ENCODE measurements at places on chromosomes 6 and 20.

DNA sequence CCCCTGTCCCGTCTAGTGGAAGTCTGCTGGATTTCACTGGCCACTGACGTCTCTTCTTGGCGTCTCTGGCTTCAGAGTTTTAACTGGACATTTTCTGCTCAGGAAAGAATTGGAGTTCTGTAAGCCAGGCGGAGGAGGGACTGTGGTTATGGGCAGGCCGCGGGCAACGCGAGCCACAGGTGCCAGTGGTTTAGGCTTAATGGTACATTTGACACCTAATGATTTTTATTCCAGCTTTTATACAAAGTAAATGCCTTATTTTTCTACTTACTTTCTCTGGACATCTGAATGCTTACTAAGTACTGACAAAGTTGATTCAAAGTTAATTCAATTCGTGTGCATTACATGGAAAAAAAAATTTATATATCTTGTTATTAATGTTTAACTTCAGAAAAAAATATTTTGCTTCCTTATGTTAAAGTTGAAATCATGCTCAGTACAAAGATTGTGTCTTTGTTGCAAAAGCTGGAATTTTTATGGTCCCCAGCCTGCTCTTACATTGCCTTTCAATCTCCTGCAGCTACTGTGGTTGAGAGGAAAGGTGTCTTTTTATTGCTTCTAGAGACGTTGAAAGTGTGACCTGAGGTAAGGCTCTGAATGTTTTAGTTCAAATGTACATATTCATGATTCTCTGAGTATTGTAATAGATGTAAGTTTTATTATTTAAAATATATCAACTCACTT, 231.0 kb downstream of the SMOC2 start:
- DNase-seq, result no peak

GRCh38 chr6:135062735-135063134, 8.1 kb upstream of the HBS1L start:
- no peak for DNase-seq

GRCh38 chr20:12270863-12271262, 353.2 kb downstream of the BTBD3 start:
- DNase-seq, result no peak

GRCh38 chr6:148501178-148501590, 158.5 kb downstream of the SASH1 start:
- no peak for DNase-seq

DNA sequence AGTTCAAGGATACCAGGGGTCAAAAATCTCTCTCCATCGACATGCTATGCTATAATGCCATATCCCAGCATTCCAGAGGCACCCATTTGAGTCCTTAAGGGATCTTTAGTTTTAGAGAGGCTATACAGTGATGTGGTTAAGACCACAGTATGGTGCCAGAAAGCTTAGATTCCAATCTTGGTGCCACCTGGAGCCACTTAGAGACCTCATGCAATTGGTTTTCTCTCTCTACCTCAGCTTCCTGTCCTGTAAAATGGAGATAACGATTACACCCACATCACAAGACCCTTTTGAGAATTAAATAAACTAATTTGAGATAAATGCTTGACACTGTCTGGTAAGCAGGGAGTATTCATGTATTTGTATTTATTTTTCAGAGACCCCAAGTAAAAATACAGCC, 39.0 kb downstream of the PLAGL1 start:
- DNase-seq, result no peak

DNA sequence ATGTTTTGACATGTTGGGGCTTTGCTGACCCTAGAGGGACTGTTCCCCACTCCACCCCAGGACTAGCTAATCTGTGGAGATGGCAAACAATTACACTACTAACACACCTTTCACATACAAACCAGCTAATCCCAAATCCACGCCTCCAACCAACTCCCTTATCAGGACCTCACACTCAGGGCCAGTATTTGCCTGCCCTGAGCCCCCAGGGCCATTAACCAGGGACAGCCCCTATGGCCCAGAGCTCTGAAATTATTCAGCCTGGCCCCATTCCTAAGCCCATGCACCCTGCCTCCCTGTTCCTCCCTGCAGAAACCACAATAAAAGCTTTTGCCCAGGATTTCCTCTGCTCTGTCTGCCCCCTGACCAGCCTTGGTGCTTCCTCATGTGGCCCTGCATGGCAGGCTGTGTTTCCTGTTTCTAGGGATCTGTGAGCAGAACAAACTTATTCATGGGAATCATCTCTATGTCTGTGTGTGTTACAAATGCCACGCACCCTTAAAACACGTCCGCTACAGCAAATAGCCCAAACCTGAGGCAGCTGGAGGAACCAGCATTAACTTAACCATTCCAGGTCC, 121.2 kb downstream of the PXDC1 start:
- no peak for DNase-seq

All from AML-193 (cell line).